Posterior vena cava (tissue), 2 donors: ENCODE measurements at places on chromosomes 5 and 9. TPM values are rescaled to one million over a fixed set of nuclear protein-coding genes. Genes with fewer than 3 reads are reported as not detected.

The PCDH1 gene
- 36.7 TPM for total RNA-seq

The CAMK4 gene
- 0.69 TPM for total RNA-seq

The ADAMTSL2 gene
- 5.5 TPM for total RNA-seq

The KIF20A gene
- 1.1 TPM for total RNA-seq

The NRARP gene
- 9.0 TPM for total RNA-seq

The ACOT12 gene
- not detected for total RNA-seq

DNA sequence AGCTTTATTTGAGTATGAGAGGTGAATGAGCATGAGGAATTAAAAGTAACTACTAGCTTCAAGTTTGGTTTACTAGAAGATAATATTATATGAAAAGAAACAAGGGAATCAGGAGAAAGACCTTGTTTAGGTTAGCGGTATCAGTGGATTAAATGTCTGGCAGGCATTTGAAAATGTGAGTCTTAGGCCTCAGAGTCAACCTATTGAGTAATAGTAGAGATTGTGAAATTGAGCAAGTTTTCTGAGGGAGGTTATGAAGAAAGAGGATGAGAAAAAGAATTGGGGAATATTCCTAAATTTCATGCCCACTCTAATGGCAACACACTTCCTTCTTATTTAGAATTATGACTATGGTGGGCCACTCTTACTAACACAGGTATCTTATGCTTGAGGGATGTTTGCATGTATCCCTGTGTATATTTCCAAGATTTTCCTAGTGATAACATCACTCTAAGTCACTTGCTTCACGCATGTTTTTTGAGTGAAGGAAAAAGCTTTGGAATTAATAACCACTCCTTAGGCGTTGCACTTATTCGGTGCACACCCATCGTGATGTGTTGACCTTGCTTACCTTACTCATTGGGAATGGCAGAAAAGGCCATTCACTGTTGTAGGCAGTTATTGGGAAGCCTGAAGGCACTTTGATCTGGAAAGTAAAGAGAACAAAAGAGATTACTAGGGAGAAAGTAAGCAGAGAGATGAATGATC, 8.2 kb upstream of the ELL2 start:
- DNase-seq = no peak

- DNase-seq = no peak
Observed at GRCh38 chr9:135665795-135666189, 2.7 kb downstream of the LCN9 start.

- DNase-seq = peak; percentile 46
Observed at GRCh38 chr5:179226696-179227095, 118.6 kb downstream of the ADAMTS2 start.

GRCh38 chr5:34970552-34970951, 41.2 kb downstream of the DNAJC21 start:
- no peak for DNase-seq

DNA sequence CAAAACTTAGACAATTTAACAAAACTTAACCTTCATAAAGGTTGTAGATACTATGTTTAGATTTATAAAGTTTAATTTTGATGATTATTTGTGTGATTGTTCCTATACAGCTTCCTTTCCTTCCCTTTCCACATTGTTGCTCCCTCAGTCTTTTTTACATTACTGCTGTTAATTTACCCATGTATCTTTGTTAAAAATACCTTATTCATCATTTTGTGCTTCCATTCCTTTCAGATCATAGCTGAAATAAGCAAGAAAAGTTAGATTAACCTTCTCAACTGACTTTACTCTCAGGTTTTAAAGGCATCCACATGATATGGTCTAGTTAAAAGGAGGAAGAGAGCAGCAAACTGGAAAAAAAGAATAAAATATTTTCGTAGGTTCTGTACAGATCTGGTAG, 2.0 kb downstream of the SMAD5 start:
- no peak for DNase-seq

DNA sequence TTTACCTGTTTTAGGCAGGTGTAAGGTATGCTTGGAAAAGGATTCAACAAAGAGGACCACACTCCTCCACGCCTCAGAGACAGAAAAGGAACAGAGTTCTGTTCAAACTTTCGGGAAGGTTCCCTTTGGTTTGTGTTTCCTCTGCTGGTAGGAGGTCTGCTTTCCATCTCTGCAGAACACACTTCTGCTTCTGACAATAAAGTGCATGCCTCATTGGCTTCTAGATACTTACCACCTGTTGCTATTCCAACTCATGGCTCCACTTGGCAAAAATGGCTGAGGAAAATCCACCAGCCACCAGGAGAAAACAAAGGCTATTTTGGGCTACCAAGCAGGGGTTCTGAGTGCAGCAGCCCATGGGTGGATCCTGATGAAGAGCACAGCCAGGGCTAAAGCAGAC, 112.7 kb downstream of the NRG2 start:
- DNase-seq = no peak

- DNase-seq = no peak
Observed at GRCh38 chr5:43613370-43613769, 10.4 kb downstream of the NNT start.

GRCh38 chr5:72018143-72018803, 89.0 kb upstream of the MAP1B start:
- no peak for DNase-seq

- DNase-seq = no peak
Observed at GRCh38 chr9:132002643-132003318, 76.9 kb downstream of the MED27 start.

- DNase-seq = no peak
Observed at GRCh38 chr5:113151641-113152379, 175.2 kb downstream of the DCP2 start.

GRCh38 chr5:72510610-72511181, 3.5 kb upstream of the ZNF366 start:
- peak; percentile 83 for DNase-seq

DNA sequence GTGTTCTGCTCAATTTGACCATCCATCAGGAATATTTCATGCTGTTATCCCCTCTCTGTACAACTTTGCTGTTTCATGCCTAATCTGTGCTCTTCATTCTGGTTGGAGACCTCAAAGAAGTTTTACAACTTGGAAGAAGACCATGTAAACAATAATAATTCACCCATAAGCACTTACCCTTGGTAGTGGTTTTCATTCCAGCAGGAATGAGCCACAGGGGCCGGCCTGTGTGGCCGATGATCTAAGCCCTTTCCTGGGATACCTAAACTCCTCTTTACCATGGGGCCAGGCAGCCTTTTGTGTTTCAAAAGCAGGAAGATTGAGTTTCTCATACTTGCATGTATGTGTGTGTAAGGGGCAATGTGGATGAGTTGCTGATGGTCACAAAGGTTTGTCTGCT, 165.0 kb downstream of the FGF1 start:
- no peak for DNase-seq

GRCh38 chr5:179905161-179905560, 2.5 kb downstream of the TBC1D9B start:
- DNase-seq = no peak

DNA sequence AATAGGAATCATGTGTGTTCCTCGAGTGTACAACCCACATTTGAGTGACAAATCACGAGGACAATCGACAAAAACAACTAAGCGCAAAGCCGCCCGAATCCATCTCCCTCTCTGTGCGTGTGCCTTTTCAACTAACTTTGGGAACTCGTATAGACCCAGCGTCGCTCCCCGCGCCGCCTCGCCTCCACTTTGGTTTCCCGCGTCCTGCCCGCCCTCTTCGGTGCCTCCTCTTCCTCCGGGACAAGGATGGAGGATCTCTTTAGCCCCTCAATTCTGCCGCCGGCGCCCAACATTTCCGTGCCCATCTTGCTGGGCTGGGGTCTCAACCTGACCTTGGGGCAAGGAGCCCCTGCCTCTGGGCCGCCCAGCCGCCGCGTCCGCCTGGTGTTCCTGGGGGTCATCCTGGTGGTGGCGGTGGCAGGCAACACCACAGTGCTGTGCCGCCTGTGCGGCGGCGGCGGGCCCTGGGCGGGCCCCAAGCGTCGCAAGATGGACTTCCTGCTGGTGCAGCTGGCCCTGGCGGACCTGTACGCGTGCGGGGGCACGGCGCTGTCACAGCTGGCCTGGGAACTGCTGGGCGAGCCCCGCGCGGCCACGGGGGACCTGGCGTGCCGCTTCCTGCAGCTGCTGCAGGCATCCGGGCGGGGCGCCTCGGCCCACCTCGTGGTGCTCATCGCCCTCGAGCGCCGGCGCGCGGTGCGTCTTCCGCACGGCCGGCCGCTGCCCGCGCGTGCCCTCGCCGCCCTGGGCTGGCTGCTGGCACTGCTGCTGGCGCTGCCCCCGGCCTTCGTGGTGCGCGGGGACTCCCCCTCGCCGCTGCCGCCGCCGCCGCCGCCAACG, at the start of gene GPR150:
TSS of gene GPR150 (plus strand) at position 58 of the 840 bp plus-strand sequence. CDS start at position 247, 189 bp downstream.
- DNase-seq = peak; percentile 87

DNA sequence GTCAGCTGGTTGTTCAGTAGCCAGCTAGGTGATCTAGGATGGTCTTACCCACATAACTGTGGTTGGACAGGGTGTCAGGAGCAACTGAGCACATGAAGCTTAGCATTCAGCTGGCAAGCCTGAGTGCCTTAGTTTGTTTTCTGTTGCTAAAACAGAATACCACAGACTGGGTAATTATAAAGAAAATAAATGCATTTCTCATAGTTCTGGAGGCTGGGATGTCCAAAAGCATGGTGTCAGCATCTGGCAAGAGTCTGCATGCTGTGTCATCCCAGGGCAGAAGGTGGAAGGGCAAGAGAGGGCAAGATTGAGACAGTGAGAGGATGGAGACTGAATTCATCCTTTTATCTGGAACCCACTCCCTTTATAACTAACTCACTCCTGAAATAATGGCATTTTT, 921.5 kb downstream of the TLE4 start:
- no peak for DNase-seq

GRCh38 chr9:127418037-127418471, 6.1 kb upstream of the ZNF79 start:
- DNase-seq = no peak

DNA sequence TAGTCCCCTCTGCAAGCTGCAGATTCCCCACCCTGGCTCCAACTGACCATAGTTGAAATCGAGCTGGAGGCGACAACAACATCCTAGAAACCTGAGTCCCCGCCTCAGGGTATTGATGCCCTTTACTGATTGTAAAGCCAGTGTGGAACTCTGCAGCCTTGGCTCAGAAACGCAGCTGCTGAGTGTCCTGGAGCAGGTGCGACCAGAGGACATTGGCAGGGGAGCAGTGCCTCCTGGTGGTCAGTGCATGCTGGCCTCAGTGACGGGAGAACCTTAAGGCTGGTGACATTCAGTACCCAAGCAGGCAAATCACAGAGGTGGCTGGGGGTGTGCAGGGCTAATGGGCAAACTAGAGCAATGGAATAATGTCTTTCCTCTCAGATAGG, 20.4 kb upstream of the ZNF354B start:
- peak; percentile 87 for DNase-seq

DNA sequence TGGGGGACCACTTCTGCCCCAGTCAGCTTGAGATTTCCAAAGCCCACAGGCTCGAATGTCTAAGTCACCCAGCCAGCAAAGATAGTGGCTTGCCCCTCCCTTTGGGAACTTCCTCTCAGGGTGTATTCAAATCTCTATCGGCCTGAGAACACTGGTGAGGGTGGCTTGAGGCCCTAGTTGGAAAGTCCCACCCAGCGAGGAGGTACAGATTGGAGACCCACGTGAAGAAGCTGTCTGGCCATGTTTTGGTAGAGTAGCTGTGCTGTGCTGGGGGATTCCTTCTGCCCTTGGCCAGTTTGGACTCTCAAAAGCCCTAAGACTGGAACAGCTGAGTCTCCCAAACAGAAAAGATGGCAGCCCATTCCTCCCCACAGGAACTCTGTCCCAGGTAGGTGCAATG, 172.7 kb upstream of the RIOK2 start:
- DNase-seq = no peak

DNA sequence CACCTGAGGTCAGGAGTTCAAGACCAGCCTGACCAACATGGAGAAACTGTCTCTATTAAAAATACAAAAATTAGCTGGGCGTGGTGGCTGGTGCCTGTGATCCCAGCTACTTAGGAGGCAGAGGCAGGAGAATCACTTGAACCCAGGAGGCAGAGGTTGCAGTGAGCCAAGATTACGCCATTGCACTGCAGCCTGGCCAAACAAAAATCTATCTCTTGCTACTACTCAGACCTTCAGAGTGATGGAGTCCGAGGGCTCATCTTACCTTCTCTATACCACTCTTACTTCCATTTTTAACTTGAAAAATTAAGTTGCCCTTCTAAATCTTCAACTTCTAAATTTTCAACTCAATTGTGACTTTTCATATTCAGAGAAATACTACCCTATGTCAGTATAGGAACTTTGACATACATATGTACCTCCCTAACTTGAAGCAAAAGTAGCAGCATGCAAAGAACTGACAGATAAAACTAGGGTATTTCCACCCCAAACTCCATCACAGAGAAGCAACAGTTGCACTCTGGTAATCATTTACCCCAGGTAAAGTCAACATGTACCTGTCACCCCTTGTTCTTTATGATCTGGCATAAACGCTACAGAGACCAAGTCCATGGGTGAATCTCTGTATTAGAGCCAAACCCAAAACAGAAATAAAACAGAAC, 11.4 kb downstream of the ZFAND5 start:
- no peak for DNase-seq

DNA sequence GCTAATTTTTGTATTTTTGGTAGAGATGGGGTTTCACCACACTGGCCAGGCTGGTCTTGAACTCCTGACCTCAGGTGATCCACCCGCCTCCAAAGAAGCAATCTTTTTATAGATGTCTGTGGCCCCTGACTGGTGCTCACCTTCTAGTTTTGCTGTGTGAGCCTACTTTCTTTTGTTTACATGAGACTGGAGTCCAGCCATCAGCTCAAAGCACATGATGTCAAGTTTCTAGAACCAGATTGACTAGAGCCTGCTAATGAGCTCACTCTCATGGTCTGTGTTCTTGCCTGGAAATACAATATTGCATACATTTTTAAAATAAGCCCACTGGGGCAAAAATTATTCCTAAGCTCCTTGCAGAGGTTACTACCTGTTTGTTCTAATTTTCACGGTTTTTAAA, 102.9 kb upstream of the PIK3R1 start:
- no peak for DNase-seq

DNA sequence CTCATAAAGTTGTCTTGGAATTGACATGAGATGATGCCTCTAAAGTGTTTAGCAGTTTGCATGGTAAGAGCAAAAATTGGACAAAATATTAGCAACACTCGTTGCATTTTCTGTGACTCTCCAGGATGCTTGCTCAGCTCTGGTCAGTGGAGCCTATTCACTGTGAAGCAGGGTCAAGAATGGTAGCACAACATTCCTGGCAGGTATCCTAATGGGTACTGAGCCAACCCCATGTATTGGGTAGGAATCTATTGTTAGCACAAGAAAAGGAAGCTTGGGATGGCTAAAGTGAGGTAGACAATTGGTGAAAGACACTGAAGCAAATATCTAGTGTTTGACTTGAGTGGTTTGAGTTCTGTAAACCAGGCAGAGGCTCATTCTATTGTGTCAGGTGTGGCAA, 10.4 kb upstream of the ACTBL2 start:
- no peak for DNase-seq

GRCh38 chr5:135350536-135350935, 48.5 kb downstream of the MACROH2A1 start:
- no peak for DNase-seq

GRCh38 chr5:170429014-170429413, 39.8 kb upstream of the KCNMB1 start:
- no peak for DNase-seq

- peak; percentile 65 for DNase-seq
Observed at GRCh38 chr5:134132372-134133187, 18.1 kb downstream of the TCF7 start.

- no peak for DNase-seq
Observed at GRCh38 chr9:106970219-106970975, 107.4 kb downstream of the ZNF462 start.

GRCh38 chr5:57666582-57666981, 184.0 kb upstream of the ACTBL2 start:
- no peak for DNase-seq

- DNase-seq = no peak
Observed at GRCh38 chr5:89535411-89535810, 652.4 kb upstream of the MEF2C start.
